A673 (cell line): ENCODE measurements at places on chromosomes 5 and 9. TPM values are rescaled to one million over a fixed set of nuclear protein-coding genes. Genes with fewer than 3 reads are reported as not detected.

RABL6 gene
- total RNA-seq: 208 and 210 TPM in 2 replicates

KIF24 gene
- 10.6 and 11.6 TPM in 2 replicates for total RNA-seq

RNF180 gene
- total RNA-seq: 0.67 and 1.5 TPM in 2 replicates

CTSV gene
- 10.2 and 14.2 TPM in 2 replicates for total RNA-seq

PDCD1LG2 gene
- 0.37 and 0.47 TPM in 2 replicates for total RNA-seq

ZNF462 gene
- 38.4 and 40.5 TPM in 2 replicates for total RNA-seq

PCDHA1 gene
- 0.45 and 0.96 TPM in 2 replicates for total RNA-seq

TMC1 gene
- 0.61 and 0.75 TPM in 2 replicates for total RNA-seq

SLC23A1 gene
- not detected in 2 replicates for total RNA-seq

TNFSF8 gene
- total RNA-seq: not detected in 2 replicates

SLC34A3 gene
- total RNA-seq: not detected in 2 replicates

GRCh38 chr5:76326577-76327302 lies 76.3 kb upstream of the IQGAP2 start:
- peak; percentile 74 for DNase-seq

- no peak for DNase-seq
These were observed 33.6 kb upstream of the GABRP start for GRCh38 chr5:170749911-170750431.

GRCh38 chr9:107059220-107059619 lies 196.3 kb downstream of the ZNF462 start:
- no peak for DNase-seq

GRCh38 chr9:123928533-123929176 lies 1.3 kb downstream of the DENND1A start:
- DNase-seq: peak; percentile 8

- peak; percentile 22 for DNase-seq
These were observed 4.7 kb downstream of the ERCC6L2 start for GRCh38 chr9:95880021-95880690.

DNA sequence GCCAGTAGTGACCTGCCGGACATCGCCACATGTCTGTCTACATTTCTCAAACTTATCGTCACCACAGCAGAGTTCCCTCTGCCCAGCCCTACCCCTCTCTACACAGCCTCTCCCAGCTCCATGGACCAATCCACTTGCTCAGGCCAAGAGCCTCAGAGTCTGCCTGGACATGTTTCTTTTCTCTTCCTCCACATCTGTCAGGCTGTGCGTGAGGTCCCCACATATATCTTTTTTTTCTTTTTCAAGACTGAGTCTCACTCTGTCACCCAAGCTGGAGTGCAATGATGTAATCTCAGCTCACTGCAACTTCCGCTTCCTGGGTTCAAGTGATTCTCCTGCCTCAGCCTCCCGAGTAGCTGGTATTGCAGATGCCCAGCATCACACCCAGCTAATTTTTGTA lies 62.7 kb upstream of the GGTA1 start:
- no peak for DNase-seq

GRCh38 chr5:108521841-108522506 lies 140.1 kb upstream of the FBXL17 start:
- peak; percentile 82 for DNase-seq

- DNase-seq: no peak
These were observed 23.3 kb downstream of the RAD1 start for GRCh38 chr5:34891981-34892380.

DNA sequence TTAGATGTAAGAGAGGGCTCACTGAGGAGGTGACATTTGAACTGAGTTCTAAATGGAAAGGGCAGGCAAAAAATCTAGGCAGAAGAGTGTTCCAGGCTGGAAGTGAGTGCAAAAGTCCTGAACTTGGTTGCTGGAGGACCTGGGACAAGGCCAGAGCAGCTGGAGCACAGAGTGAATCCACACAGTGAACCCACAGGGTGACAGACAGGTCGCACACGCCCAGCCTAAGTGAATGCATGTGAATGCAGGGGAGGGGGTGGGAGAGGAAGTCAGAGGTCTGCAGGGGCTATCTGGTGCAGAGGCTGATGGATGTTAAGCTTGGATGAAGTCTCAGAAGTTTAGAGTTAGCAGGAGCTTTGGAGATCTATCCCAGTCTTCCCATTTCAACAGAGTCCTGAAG lies 556 bp upstream of the TTF1 start:
- no peak for DNase-seq

- no peak for DNase-seq
These were observed 122.3 kb upstream of the CDH10 start for GRCh38 chr5:24767086-24767485.

GRCh38 chr5:85479849-85480248 lies 1095.2 kb upstream of the EDIL3 start:
- peak; percentile 31 for DNase-seq

GRCh38 chr9:312596-313320 lies 98.1 kb downstream of the DOCK8 start:
- no peak for DNase-seq

DNA sequence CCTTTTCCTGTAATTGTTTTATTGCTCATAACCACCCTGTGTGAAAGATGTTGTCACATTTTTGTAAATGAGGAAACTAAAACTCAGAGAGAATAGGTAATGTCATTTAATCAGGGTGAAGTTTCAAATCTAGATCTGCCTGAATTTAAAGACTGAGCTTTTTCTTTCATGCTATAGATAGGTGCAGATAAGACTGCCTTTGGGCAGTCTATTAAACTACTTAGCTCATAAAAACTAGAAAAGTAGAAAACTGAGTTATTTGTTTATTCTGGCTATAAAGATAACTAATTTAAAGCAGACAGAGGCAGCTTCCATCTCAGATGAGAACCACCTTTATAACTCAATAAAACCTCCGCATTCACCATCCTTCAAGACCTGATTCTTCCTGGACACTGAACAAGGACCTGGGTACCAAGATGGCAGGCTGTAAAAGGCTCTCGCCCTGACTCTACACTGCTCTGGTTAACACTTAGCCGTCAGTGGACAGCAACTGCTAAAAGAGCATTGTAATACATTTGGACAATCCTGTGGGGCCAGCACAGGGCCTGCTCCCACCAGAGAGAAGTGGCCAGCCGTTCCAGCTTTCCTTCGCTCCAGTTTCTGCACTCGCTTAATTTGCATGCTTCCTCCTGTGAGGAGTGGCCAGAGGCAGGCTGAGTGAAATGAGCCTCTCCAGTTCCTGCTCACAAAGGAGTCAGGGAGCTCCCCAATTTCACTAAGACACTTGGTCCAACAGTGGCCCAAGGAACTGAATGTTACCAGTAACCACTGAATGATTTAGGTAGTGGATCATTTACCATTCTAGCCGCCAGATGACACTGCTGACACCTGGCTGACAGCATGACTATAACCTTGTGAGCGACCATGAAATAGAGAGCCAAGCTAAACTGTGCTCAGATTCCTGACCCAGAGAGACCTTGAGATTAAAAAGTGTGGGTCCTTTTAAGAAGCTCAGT lies 566.4 kb downstream of the EFNA5 start:
- no peak for DNase-seq

DNA sequence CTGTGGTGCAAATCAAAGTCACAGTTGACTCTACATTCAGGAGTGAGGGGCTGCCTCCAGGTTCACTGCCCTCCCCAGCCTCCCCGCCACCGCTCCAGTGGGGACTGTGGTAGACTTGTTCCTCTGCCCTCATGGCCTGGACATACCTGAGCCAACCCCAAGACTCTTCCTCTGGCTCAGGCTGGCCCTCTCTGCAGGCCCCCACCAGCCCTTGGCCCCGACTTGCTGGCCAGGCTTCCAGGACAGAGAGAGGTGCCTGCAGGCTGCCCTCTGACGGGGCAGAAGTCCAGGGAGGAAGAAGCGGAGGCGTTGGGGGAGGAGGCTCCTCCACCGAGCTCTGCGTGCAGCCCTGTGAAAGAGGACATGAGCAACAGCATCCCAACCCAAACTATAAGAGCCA lies 2.8 kb upstream of the SARDH start:
- DNase-seq: no peak

DNA sequence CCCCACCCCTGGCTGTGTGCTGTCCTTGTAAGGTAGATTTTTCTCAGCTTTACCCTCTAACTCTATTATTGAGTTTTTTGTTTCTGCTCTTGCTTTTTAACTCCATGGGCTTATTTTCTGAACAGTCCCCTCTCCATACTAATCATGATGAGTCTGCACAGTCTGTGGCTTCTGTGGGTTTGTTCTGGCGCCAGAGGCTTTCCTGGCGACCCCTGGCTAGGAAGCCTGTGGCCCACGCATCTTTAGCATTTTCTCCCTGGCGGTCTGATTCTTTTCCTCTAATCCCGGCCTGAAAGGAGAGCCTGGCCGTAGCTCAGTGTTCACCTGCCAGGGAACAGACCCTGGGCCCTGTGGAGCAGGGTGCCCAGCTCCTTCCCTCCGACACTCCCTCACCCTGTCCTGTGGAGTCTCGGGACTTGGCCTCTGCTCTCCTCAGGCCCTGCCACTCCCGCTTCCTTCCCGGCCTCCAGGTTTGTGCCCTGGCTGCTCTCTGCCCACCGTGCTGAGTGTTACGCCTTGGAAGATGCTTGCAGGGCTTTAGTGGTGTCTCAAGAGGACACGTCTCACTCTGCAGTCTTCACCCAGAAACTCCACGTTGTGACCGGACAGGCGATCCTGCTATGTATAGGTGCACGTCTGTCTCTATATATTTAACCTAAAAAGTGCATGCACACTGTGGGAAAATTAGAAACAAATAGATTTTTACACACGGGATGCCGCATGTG lies 31.7 kb upstream of the LRRC14B start:
- no peak for DNase-seq

DNA sequence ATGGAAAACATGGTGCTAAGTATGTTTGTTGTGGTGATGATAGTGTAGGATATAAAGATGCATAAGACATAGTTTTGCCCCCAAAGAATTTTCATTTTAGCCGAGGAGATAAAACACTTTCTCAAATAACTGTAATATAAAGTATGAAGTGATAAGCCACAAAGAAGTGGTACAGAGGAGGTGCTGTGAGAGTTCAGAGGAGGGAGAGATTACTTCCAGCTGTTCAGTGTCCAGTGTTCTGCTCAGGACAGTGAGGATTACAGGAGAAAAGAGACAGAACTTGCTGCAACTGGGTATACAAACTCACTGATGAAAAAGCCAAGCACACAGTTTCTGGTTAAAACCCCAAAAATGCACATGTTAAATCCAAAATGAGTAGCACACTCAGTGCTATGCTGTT lies 309.3 kb downstream of the KIAA0825 start:
- no peak for DNase-seq

DNA sequence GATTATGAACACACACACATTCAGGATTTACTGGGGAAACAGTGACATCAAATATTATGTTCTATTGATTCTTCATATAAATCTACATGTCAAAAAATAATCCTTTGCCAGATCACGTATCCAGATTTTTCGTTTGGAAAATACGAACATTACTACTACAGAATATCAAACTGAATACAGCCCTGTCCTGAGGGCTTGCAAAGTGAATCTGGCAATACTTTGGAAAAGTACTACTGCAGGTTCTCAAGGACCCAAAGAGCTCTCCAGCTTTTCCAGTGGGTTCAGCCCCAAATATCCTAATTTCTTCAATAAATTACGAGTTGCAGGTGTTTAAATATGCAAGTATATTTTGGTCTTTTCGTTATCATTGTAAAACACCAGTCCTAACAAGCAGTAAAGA lies 411 bp upstream of the NDUFS4 start:
- no peak for DNase-seq

DNA sequence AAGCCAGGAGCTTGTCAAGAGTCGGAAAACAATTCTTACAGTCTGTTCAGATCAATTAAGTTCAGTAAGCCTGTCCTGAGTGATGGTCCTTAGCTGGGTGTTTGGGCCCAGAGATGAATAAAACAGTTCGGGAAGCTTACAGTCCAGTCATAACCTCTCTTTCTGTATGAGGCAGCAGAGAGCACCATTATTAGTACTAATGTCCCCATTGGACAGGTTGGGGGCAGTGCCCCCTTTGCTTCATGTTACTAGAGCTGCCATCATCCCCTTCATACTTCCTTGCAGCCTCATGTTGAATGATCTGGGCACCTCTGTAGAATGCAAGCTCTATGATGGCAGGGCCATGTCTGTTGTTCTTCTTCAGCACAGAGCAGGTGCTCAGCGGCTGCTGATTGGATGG lies 9.8 kb downstream of the DOCK2 start:
- no peak for DNase-seq

DNA sequence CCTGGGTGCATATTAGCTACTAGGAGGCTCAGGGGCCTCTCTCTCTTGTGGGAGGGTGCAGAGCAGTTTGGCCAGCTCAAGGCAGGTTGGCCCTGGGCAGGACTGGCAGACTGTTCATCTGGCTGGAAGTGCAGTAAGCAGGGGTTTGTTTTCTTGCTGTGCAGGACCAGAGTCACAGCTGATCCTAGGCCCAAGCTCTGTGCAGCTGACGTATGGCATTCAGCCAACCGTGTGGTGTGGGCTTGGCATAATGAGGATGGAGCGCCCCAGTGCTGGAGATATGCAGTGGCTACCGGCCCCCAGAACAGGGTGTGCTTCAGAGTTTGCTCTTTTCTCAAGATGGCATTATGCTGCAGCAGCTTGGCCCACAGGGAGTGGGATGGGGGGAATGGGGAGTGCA lies 31.0 kb upstream of the PHF24 start:
- DNase-seq: no peak

- DNase-seq: no peak
These were observed 1.6 kb downstream of the CENPP start for GRCh38 chr9:92327283-92327850.

GRCh38 chr5:171589461-171589860 lies 170.0 kb downstream of the FGF18 start:
- no peak for DNase-seq

GRCh38 chr9:93093877-93094657 lies 1.9 kb upstream of the CARD19 start:
- no peak for DNase-seq

GRCh38 chr9:93951655-93952118 lies 3.5 kb downstream of the BARX1 start:
- no peak for DNase-seq

DNA sequence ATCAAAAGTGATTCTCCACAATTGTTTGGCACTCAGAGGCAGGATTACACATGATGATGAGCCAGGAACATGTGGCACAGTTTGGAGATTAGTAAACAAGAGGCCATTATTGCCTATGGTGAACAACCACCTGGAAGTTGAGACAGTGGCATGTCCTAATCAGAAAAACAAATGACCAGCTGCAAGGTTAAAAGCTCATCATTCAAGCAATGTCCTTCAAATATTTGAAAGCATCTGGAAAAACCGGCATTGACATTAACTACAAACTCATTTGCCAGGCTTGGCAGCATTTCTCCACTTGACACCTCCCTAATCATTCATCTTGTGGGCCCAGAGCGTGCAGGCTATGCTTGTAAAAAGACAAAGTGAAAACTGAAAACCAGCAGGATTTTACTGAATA lies 80.6 kb upstream of the MEGF10 start:
- DNase-seq: no peak

DNA sequence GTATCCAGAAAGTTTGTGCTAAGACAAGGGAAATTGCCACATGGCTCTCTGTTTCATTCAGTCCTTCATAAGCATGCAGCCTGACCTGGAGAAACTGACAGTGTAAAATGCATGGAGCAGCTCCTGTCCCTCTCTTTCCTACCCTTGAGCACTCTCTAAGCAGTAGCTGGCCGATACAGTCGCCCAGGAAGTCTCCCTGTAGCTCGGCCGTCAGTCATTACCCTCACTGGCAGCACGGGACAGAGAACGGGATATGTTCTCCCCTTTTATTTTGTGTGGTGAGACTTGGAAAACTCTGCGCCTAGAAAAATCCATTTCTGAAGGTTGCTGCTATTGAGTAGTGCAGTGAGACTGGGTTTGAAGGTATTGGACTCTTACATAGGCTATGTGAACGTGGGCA lies 56.8 kb upstream of the KCNMB1 start:
- no peak for DNase-seq

GRCh38 chr9:134344068-134344799 lies 18.0 kb downstream of the RXRA start:
- DNase-seq: peak; percentile 45
